ENCODE measurements at places on chromosomes 16 and 17.
A peak's percentile ranks its signal among the peaks of the same experiment; 100 is the strongest.

GRCh38 chr16:47492428-47493377 is 31.6 kb downstream of the PHKB start:
- peak; percentile 36 for DNase-seq

GRCh38 chr17:69427486-69428197 is 13.1 kb downstream of the MAP2K6 start:
- no peak for DNase-seq

DNA sequence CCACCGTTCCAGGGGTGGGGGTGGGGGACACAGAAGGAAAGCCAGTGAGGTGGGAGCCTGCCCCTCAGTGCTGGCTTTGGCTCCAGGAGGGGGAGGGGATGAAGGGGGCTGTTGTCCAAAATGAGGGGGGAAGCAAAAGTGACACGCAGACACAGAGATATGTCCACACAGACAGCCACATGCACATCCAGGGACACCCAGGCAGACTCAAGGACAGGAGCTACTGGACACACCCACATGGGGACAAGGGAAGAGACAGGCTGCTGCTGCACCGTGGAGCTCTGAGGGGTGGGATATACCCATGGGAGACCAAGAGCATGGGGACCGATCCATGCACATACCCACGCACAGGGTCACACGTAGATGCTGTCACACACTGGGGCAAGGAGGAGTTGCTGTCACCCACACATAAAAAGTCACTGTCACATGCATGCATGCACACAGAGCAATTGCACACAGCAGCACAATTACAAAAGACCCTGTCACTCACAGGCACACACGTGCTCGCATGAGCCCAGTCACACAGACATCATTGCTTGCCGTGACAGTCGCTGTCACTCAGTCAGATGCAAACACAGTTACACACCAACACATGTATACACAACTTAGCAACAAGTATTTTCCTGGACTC is 1.3 kb downstream of the THRA start:
- no peak for DNase-seq

DNA sequence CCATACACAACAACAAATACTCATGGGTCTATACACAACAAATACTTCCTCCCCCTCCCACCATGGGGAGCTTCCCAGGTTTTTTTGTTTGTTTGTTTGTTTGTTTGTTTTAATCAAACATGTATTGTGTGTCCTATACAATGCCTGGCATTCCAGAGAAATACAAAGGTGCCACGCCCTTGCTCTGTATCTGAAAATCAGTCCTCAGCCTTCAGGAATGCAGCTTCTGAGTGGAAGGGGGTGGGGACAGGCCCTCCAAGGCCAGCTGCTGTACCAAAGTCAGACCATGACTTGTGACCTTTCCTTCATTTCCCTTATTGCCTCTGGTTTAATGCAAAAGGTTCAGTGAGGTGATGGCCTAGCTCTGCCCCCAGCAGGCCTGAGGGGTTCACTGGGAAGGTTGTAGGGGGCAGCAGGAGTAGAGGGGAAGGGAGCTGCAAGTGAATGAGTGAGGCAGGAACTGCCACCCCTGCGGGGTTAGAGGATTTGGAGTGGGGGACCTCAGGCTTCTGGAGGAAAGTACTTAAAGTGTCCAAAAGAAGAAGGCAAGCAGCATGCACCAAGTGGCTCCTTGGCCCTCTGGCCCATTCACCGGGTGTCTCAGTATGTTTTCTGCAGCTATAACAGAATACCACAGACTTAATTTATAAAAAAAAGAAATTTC is 105.2 kb downstream of the CLEC16A start:
- no peak for DNase-seq

GRCh38 chr16:49932946-49933345 is 77.0 kb upstream of the ZNF423 start:
- DNase-seq = peak; percentile 66

DNA sequence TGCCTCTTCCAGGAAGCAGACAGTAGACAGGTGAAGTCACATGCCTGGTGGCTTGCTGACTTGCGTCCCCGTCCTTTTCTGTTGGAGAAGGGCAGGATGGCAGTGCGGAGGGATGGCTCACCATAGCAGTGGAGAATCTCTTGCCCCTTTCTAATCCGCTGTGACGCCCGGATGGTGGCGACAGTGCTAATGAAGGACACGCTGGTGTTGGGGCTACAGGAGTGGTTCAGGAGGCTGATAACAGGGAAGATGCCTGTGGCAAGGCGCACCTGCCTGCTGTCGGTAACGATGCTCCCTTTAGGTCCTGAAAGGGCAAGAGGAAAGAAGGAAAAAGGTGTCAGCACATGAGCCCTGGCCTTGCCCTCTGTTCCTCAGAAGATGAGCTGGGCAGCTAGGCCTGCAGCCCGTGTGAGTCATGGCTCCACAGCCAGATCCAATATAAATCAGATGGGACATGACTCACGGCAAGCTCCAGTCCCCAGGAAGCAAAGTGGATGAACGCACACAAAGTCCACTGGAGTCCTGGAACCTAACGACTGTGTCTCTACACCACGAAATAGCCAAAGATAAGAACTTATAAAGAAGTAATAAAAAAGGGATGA is 25.5 kb downstream of the SERPINF1 start:
- peak; percentile 71 for DNase-seq

GRCh38 chr17:11506635-11507034 is 91.6 kb upstream of the DNAH9 start:
- DNase-seq = peak; percentile 23

- DNase-seq = no peak
These were observed 560 bp downstream of the EFNB3 start for GRCh38 chr17:7705269-7706255.

DNA sequence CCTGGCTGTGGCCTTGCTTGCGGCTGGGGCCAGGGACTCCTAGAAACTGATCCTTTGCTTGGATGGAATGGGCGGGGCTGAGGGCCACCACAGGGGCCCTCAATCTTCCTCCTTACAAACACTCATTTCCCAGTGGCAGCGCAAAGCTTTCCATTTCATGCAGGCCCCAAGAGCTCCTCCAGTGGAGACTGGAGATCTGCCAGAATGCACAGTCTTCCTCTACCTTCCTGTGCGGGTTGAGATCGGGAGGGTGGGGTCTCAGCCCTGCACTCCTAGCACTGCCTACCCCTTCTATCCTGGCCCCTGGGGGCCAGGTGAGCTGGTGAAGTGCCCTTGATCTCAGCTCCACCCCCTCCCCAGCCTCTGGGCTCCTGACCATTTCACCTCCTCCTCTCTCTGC is 1.7 kb downstream of the NRN1L start:
- no peak for DNase-seq

DNA sequence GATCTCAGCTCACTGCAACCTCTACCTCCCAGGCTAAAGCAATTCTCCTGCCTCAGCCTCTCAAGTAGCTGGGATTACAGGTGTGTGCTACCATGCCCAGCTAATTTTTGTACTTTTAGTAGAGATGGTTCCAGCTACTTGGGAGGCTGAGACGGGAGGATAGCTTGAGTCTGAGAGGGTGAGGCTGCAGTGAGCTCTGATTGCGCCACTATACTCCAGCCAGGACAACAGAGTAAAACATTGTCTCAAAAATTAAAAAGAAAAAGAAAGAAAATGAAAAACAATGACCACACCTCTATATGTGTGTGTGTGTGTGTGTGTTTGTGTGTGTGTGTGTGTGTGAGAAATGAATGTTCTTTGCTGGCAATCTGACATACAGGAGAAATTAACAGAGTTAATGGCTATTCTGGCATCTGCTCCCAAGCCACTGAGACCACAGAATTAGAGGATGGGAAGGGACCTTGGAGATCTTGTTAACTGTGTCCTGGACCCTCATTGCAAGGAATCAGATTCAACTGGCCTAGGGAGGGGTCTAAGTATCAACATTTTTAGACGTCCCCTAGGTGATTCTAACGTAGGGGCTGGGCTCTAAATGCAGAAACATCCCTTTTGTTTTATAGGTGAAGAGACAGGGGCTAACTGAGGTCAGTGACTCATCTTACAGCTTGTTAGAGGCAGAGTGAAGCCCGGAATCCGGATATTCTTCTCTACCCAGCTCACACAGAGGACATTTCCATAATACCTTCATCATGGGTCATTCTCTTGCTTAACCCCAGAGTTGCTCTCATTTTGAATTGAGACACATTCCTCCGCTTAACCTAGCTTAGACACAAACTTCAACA is 16.4 kb upstream of the MARCHF10 start:
- DNase-seq = no peak

GRCh38 chr17:77737442-77738265 is 220.8 kb upstream of the TNRC6C start:
- DNase-seq = no peak

- no peak for DNase-seq
These were observed 2.3 kb upstream of the ABCA9 start for GRCh38 chr17:69062860-69063581.

GRCh38 chr17:74856112-74856511 is 3.6 kb downstream of the GRIN2C start:
- DNase-seq = peak; percentile 51

GRCh38 chr17:73232587-73233373 is 28.9 kb downstream of the CPSF4L start:
- peak; percentile 40 for DNase-seq

DNA sequence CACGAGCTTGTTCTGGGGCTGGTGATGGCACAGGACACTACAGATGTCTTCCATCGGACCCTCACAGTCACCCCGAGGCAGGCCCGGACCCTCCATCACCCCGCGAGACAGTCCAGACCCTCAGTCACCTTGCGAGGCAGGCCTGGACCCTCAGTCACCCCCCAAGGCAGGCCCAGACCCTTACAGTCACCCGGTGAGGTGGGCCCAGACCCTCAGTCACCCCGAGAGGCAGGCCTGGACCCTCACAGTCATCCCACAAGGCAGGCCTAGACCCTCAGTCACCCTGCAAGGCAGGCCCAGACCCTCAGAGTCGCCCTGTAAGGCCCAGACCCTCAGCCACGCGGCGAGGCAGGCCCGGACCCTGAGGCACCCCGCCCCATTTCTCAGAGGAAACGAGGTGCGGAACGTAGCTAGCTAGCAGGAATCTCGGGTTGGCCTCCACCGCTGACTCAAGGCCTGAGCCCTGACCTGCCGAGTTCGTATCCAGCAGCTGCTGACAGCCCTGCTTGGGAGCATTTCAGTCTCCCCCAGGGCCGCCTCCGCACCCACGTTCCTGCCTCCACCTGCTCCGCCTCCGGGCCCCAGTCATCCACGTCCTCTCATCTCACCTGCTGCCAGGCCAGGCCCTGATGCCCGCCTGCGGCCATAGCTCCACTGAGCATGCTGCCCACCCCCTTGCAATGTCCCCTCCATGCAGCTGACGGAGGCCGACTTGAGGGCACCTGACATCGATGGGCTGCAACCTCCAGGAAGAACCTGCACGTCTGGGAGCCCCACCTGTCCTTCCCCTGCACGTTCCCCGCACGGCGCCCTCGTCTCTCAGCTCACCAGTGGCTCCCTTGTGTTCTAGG is 28.7 kb downstream of the RPH3AL start:
- DNase-seq = no peak

DNA sequence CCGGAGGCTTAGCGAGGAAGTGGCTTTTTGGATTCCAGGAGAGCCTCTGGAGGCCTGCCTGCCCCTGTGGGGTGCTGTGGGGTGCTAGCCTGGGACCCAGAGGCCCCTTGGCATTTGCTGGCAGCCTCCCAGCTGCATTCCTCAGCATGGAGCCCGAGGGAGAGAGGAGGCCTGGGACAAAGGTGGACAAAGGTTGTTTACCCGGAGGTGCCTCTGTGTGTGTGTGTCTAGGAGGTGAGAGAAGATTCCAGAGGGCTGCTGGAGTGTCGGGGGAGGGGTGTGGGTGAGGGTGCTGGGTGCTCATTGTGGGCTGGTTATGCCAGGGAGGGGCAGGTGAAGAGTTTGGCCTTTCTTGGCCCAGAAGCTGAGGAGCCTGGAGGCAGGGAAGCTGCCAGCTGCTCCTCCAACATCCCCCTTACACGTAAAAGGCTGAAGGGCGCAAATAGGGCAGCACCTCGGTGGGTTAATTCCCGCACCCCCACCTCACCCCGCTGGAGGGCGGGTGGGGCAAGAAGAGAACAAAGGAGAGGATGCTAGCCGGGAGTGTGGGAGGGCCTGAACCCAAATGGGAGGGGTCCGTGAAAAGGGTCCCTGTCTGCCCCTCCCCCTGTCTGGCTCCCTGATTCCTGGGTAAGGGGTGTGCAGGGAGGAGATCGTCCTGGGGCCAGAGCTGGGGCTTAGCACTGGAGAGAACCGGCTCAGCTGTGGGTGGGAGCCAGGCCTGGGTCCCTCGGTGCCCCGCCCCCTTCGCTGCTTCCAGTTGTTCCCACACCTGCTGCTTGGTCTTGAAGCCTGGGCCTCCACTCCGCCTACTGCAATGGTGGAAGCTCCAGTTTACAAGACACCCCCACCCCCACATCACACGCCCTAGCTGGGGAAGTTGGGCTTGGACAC is 9.9 kb downstream of the HEXIM2 start:
- DNase-seq = no peak

DNA sequence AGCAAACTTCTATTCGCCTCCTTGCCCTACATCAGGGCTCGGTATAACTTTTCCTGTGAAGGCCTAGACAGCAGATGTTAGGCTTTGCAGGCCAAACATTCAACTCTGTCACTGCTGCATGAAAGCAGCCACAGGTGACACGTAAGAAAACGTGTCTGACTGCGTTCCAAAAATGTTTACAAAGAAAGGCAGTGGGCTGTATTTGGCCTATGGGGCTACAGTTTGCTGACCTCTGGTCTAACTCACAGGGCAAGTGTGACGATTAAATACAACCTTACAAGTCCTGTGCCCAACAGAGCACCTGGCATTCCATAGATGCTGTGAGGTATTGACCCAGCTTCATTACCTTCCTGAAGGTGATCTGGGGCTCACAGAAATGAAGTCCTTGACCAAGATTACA is 79.4 kb downstream of the USP31 start:
- no peak for DNase-seq

DNA sequence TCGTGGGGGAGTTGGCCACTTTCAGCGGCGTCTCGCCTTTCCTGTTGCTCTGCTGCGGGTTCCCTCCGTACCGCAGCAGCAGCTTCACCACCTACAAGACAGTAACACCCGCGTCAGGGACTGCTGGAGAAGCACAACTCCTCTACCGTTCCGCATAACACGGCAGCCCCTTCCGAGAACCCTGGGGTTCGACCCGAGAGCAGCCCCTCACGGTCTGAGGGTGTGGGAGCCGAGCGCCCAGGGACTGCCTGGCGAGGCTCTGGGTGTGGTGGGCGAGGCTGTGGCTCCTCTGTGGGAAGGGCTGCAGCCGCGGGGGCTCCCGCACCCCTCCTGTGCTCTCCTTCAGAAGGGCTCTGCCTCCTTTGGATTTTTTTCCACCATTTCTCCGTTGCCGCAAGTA is 68.6 kb downstream of the ZNF778 start:
- no peak for DNase-seq

DNA sequence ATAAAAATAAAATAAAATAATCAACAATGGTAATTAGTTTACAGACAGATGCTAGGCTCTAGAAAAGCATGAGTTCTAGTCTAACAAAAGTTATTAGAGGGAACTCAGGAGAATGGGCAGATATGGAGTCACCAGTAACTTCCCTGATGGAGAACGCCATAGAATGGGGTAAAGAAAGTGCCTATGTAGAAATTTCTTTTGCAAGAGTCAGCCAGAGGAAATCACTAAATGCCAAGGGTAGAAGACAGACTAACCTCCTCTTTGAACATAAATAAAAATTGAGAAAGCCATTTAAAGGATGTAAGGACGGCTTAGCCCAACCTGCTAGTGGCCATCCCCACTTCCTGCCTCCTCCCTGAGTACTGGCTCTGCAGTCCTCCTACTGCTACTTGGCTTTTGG is 141.6 kb downstream of the VPS53 start:
- no peak for DNase-seq
